Gastroesophageal sphincter (tissue), 4 donors: ENCODE measurements at places on chromosomes 3 and 15. TPM values are rescaled to one million over a fixed set of nuclear protein-coding genes. Genes with fewer than 3 reads are reported as not detected.

The HRG gene
- total RNA-seq = not detected

The ISL2 gene
- 2.6 TPM for total RNA-seq

DNA sequence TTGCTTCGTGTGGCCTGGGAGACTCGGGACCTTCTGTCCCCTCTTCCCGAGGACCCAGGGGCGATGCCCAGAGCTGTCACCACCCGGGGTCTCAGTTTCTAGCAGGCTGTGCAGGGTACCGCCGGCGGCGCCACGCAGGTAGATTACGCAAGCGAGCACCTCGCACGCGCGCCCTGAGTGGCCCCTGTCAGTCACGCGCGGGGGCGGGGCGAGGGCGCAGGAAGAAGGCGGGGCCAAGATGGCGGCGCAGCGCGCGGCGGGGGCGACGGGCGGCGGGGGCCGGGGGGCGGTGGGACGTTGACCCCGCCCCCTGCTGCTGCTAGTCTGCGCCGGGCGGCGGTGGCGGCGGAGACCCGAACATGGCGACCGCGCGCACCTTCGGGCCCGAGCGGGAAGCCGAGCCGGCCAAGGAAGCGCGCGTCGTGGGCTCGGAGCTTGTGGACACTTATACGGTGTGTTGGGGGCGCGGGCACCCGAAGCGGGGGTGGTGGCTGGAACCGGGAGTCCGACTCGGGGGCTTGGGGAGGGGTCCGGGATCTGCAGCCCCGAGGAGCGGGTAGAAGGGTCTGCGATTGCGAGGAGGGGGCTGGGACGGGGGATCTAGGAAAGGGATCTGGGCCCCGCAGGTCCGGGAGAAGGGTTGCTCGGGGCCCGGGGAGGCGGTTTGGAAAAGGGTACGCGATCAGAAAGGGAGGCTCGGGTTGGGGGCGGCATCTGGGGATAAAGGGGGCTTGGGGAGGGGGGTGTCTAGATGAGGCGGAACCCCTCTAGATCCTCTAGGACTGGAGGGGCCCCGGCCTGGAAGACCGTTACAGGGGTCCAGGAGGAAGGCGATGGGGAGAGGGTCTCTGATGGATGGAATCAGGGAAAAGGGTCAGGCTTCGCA is at the start of gene NISCH:
TSS of gene NISCH (plus strand) at position 322 of the 886 bp plus-strand sequence. CDS start at position 360, 38 bp downstream.
- ATAC-seq = peak; percentile 81

DNA sequence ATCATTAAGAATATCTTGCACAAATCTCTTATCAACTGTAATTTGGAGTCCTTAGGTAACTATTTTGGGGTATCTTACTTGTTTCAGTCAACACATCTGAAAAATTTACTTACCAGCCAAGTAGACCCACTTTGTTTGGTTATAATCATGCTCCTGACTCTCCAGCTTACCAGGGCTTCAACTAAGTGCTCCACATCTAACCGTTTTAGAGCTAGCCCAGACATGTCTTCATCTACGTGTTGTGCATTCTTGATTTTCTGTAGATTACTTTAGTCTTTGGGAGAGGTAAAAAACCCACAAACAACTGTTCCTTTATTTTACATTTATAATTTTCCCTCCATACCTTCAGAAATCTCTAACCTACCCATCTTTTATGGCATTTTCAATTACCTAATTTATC is 17.2 kb downstream of the EAF2 start:
- no peak for ATAC-seq

DNA sequence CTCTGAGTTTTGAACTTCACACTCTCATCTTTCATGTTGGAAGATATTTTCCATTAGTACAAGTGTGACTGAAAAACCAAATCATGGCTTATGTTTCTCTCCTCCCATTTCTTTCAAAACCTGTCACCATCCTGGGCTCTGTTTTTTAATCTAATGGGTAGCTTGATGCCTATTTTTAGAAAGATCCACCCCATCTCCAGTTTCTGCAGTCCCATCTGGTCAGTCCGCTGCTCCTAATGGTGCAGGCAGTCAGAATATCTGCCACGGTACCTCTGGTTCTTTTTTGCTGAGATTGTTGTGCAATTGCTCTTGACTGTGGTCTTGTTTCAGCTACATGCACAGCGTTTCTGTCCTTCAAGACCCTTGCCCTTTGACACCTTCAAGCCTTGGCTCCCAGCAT is 240.9 kb upstream of the CADM2 start:
- no peak for ATAC-seq

DNA sequence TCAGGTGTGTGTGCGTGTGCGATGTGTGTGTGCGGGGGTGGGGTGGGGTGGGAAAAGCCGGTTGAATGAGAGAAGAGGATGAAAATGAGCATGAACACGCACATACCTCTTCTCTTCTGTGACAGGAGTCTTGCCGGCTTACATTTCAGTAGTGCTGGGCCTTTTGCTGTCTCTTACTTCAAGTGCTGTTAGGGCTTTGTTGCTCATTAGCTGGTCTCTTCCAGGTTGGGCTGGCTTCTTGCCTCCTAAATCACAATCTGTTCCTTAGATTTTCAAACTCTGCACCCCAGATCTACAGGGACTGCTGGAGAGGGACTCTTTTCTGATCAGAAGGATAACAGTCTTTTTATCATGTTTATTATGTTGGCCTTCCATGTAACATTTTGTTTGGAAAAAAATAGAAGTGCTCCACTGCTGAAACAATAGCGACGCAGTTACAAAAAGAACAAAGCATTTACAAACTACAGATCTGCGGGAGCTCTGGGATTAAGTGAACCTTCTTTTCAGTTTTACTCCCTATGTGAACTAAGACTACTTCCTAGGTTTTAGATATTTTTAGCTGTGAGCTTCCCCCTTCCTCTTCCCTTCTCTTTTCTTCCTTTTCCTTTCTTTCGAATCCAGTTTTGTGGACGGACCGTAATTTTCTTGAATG is 48.5 kb downstream of the USP13 start:
- no peak for ATAC-seq

DNA sequence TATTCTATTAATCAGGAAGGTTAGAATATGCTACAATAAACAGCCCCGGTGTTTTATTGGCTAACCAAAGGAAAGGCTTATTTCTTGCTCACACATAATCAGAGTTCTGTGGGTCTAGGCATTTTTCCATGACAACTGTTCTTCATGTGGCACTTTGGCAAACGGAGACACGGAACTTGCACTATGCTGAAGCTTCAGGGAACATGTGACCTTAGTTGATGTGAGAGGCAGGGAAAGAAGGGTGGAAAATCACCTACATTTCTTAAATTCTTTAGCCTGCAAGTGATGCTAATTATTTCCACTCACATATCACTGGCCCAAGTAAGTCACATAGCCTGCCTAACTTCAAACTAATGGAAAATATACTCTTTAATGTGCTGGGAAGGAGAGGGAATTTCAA is 344.6 kb downstream of the SV2B start:
- ATAC-seq = no peak

GRCh38 chr3:144496141-144496835 is 524.7 kb downstream of the DIPK2A start:
- ATAC-seq = no peak

DNA sequence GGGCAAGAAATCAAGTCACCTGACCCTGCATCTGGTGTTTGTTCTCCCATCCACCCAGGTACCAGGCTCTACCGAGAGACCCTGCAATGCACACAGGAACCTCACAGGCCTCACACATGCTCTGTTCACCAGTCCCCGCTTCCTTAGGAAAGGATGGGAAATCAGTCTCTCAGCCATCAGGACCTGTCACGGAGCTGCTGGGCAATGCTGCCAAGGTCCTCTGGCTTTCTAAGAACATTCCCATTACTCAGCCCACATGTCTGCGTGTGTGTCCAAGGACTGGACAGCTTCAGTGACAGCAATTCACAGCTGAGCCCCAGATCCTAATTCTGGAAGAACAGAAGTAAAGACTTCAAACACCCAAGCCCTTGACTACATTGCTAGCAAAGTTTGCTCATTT is 6.5 kb upstream of the SRGAP3 start:
- no peak for ATAC-seq

- no peak for ATAC-seq
These were observed 99.1 kb downstream of the OXSM start for GRCh38 chr3:25888892-25889524.

- ATAC-seq = no peak
These were observed 268.8 kb downstream of the SLCO3A1 start for GRCh38 chr15:92122259-92122658.

- ATAC-seq = no peak
These were observed 198.5 kb upstream of the MRPL3 start for GRCh38 chr3:131701153-131701770.

GRCh38 chr3:56761887-56762651 is 39.7 kb downstream of the ARHGEF3 start:
- no peak for ATAC-seq
